ENCODE measurements at places on chromosomes 16 and 17.
A peak's percentile ranks its signal among the peaks of the same experiment; 100 is the strongest.

- DNase-seq, result no peak
Observed at GRCh38 chr17:10177913-10178505, 20.4 kb downstream of the GAS7 start.

GRCh38 chr16:47310792-47311211 is 150.1 kb downstream of the ITFG1 start:
- no peak for DNase-seq

DNA sequence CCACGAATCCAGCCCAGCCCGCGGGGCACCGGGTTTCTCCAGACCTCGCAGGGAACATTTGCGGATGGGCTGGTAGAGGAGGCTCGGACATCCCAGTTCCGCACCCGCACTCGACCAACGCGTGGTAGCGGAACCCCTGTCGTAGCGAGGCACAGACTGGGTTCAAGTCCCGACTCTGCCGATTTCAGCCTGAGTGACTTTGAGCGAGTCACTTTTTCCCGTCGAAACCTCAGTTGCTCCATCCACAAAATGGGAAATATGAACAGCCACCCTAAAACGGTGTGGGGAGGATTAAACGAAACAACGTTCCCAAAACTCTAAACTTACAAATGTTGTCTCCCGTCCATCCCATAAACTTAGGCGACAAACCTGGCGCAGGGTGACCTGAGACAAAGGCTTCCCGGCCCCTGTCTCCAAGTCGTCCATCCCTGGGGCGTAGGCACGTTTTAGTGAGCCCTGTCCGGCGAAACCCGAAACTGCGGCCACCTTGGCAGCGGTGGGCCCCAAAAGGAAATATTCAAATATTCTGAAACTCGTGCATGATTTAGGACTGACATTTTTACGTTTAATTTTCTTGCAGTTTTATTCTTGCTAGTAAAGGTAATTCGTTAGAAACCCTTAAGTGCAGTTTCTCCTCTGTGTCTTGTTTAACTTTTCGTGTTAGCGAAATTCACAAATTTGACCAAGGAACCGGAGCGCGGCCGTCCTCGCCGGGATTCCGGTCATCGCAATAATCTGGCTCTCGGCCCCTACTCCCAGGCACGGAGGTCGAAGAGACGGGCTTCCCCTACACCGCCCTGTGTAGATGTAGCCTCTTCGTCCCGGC is 1.9 kb upstream of the MLLT6 start:
- DNase-seq, result no peak

GRCh38 chr17:77528516-77529327 is 388.0 kb downstream of the SEC14L1 start:
- peak; percentile 74 for DNase-seq

Data from right kidney (tissue), 9 donors.